ENCODE measurements at places on chromosomes 5 and 9. TPM values are rescaled to one million over a fixed set of nuclear protein-coding genes. Genes with fewer than 3 reads are reported as not detected.

DNA sequence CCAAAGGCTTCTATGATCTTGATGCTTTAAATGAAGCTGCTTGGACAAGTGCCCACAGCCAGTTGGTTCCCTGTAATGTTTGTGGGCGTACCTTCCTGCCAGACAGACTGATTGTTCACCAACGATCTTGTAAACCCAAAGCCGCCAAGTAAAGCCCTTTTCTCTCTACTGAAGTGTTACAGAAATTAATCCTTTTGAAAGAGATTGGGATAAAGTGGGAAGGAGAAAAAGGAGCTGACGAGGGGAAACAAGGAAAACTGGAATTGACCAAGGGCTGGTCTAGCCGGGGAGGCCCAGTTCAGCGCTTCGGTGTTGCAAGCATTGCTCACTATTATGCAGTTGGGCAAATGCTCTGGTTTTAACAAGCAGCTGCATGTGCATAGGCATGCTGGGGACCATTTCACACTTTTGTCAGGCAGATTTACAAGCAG lies 53.2 kb downstream of the ZNF474 start:
- H3K4me1 ChIP-seq, result no peaks in the 10 kb centered on the region
- no peaks in the 10 kb centered on the region for H3K36me3 ChIP-seq
- H3K4me3 ChIP-seq, result no peak overlapping the region
- H3K27ac ChIP-seq, result no peak overlapping the region

DNA sequence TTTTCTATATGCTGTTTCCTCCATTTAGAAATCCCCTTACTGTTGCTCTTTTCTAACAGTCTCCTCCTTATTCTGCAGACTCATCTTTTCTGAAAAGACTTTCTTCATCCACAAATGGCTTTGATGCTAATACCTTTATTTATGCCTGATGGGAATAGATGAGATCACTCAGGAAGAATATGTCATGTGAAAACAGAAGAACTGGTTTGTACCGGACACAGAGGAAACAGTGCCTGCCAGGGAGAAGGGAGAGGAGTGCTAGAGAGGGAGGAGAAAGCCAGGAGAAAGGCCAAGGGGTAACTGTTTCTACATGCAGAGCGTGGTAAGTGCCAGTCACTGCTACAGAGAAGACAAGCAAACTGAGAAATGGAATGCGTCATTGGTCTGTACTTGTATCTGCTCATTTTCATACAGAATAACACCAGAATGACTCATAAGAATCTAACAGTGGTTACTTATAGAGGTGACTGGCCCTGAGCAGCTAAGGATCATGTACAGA lies 45.9 kb upstream of the PJA2 start:
- no peak overlapping the region for H3K4me3 ChIP-seq
- H3K27me3 ChIP-seq, result peaks cover 7% of the 10 kb centered on the region
- no peaks in the 10 kb centered on the region for H3K4me1 ChIP-seq

- DNase-seq, result no peak
- no peaks in the 10 kb centered on the region for H3K36me3 ChIP-seq
- no peak overlapping the region for H3K4me3 ChIP-seq
- peaks cover 7% of the 10 kb centered on the region for H3K4me1 ChIP-seq
- H3K27ac ChIP-seq, result no peak overlapping the region
Observed at GRCh38 chr9:135443797-135444425, 35.7 kb upstream of the PPP1R26 start.

Gene SCGB3A1
- 40.1 TPM for total RNA-seq

DNA sequence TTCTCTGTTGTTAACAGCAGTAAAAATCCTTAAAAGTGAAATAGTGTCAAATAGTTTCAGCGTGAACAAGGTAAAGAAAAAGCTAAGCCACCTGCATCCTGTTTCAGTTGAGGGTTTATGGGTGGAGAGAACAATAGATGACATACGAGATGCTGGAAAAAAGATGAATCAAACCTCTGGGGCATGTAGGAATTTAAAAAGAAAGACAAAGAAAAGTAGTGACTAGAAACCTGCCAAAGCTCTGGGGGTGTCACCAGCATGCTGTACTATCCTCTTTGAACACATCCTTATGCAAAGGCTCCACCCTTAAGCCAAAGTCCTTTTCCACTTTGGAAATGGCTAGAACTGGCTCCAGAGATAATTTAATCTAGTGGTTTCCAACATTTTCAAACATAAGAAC lies 22.2 kb downstream of the SCAI start:
- H3K27ac ChIP-seq, result no peak overlapping the region
- peak overlapping the region; percentile 15 for H3K4me3 ChIP-seq

DNA sequence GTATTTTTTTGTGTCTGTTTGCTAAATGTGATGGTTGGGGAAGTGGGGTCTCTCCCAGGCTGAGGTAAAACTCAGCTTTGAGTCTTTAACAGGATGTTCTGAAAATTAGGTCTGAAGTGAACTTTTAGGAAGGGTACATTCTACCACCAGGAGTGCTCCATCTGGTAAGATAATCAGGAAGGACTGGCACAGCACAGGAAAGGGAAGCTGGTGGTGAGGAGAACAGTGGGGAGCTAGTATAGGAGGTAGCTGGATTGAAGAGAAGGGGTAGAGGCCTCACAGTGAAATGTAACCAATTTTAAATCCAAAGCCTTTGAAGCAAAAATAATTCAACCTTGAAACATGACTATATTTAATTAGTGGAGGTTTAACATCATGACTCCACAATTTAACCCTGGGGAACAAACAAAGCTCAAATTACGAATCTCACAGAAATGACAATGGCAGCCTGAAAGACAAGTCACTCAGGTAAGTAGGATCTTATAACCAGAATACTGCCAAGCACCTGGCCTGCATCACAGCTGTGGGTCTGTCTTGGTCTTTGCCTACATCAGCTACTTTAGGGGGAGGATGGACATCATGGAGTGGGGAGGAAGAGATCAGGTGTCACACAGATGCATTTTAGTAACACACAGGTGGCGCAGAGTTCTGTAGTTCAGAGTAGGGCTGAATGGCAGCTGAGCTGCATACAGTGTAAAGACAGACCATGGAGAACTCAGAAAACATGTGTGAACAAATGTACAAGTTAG lies 445.3 kb downstream of the DMRT2 start:
- H3K27me3 ChIP-seq, result no peaks in the 10 kb centered on the region
- no peak for DNase-seq
- H3K4me3 ChIP-seq, result no peak overlapping the region

GRCh38 chr5:140355546-140355945 lies 4.4 kb upstream of the SLC4A9 start:
- H3K27me3 ChIP-seq, result peaks cover 17% of the 10 kb centered on the region
- DNase-seq, result no peak
- peaks cover 10% of the 10 kb centered on the region for H3K4me1 ChIP-seq
- no peak overlapping the region for H3K4me3 ChIP-seq
- no peak overlapping the region for H3K27ac ChIP-seq

DNA sequence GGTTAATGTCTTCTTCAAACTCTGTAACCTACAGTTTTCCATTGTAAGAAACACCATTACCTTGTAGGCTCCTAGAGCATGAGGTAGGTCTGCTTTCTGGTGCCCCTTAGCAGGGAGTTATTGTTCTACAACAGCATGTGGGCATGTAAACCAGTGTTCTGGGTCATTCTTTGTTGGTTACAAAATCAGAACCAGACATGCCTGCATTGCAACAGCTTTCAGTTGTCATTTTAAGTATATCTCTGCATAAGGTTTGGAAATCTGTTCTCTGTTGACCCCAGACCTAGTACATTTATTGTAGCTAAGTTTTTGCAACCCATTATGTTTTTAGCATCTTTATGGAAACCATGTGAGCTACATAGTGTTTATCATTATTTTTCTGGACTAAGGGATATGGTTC lies 10.9 kb downstream of the RGMB start:
- peaks cover 20% of the 10 kb centered on the region for H3K4me1 ChIP-seq
- no peak overlapping the region for H3K27ac ChIP-seq

DNA sequence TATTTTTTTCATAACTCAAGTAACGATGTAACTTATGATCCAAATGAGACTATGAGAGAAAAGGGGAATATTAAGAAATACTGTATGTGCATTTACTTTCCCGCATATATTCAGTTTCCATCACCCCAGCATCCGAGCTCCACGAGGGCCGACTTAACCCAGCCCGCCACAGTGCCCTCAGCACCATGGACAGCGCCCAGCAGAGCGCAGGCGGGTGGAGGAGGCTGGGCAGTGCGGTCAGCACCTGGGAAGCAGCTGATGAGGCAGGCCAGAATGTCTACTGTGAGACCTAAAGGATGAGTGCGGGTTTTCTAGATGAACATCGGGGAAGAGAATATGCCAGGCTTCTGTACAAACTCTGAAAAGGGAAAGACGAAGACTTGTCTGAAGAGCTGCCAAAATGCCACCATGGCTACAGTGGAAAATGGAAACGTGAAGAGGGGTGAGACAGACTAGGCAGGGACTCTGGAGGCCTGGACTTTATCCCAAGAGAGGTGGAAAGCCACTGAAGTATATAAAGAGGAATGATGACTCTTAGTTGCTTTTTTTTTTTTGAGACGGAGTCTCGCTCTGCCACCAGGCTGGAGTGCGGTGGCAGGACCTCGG lies 34.5 kb upstream of the MED27 start:
- no peak for DNase-seq
- H3K4me1 ChIP-seq, result no peaks in the 10 kb centered on the region
- H3K36me3 ChIP-seq, result no peaks in the 10 kb centered on the region
- H3K27me3 ChIP-seq, result peaks cover 89% of the 10 kb centered on the region

GRCh38 chr9:89179540-89179894 lies 899 bp upstream of the SHC3 start:
- H3K27me3 ChIP-seq, result peaks cover 57% of the 10 kb centered on the region
- H3K4me1 ChIP-seq, result peaks cover 21% of the 10 kb centered on the region
- no peak for DNase-seq
- H3K27ac ChIP-seq, result no peak overlapping the region
- peak overlapping the region; percentile 73 for H3K4me3 ChIP-seq
- no peaks in the 10 kb centered on the region for H3K36me3 ChIP-seq

DNA sequence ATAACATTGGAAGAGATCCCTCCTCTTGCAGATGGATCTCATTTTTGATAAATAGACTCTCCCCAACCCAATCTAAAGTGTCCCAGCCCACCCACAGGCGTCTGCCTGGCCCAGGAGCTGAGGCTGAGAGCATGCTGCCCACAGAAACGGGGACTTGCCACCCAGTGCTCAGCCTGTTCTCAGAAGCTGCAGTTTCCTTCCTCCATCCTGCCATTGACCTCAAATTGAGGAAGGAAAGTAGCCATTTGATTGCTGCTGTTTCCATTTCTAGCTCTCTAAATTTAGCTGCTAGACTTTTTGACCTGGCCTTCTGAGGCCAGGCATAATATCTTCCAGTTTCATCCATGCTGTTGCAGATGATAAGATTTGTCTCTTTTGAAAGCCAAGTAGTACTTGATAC lies 31.1 kb upstream of the FRMD3 start:
- H3K27ac ChIP-seq, result no peak overlapping the region
- DNase-seq, result no peak
- H3K36me3 ChIP-seq, result peaks cover 11% of the 10 kb centered on the region
- no peaks in the 10 kb centered on the region for H3K27me3 ChIP-seq
- H3K4me3 ChIP-seq, result no peak overlapping the region

- no peak overlapping the region for H3K4me3 ChIP-seq
- no peak overlapping the region for H3K27ac ChIP-seq
- no peaks in the 10 kb centered on the region for H3K4me1 ChIP-seq
- no peaks in the 10 kb centered on the region for H3K27me3 ChIP-seq
Observed at GRCh38 chr5:103889500-103890209, 327.1 kb upstream of the NUDT12 start.

- H3K36me3 ChIP-seq, result no peaks in the 10 kb centered on the region
- peaks cover 18% of the 10 kb centered on the region for H3K4me1 ChIP-seq
- H3K4me3 ChIP-seq, result no peak overlapping the region
- no peaks in the 10 kb centered on the region for H3K27me3 ChIP-seq
Observed at GRCh38 chr9:123238365-123238764, 30.0 kb downstream of the STRBP start.

GRCh38 chr5:1948663-1949191 lies 66.0 kb upstream of the IRX4 start:
- H3K4me3 ChIP-seq, result no peak overlapping the region
- H3K4me1 ChIP-seq, result no peaks in the 10 kb centered on the region
- no peak overlapping the region for H3K27ac ChIP-seq
- no peak for DNase-seq

GRCh38 chr5:87452837-87453236 lies 40.1 kb upstream of the CCNH start:
- no peaks in the 10 kb centered on the region for H3K4me1 ChIP-seq
- DNase-seq, result no peak
- peaks cover 20% of the 10 kb centered on the region for H3K27me3 ChIP-seq
- no peak overlapping the region for H3K27ac ChIP-seq
- no peak overlapping the region for H3K4me3 ChIP-seq

Gene STPG3
- total RNA-seq, result not detected

GRCh38 chr5:34610546-34610945 lies 45.6 kb upstream of the RAI14 start:
- no peaks in the 10 kb centered on the region for H3K4me1 ChIP-seq
- no peak overlapping the region for H3K27ac ChIP-seq
- H3K4me3 ChIP-seq, result no peak overlapping the region
- no peak for DNase-seq
- peaks cover 3% of the 10 kb centered on the region for H3K27me3 ChIP-seq

DNA sequence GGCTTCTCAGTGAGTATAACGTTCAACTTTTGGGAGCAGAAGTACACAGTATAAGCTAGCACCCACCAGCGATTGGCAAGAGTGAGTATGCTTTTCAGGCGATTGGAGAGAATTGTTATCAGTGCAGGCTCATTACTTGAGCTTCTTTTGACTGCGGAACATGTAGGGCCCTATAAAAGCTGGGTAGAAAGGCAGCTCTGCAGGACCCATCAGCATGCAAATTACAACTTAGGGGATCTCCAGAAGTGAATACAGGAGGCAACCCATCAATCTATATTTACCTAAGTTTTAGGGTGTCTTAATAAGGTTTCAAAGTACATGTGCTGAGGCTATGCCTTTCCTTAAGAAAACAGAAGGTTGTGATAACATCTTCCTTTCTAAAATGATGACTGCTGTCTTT lies 225.0 kb downstream of the MLLT3 start:
- DNase-seq, result no peak
- H3K27ac ChIP-seq, result no peak overlapping the region
- no peaks in the 10 kb centered on the region for H3K27me3 ChIP-seq
- no peak overlapping the region for H3K4me3 ChIP-seq

Gene FCN2
- not detected for total RNA-seq

DNA sequence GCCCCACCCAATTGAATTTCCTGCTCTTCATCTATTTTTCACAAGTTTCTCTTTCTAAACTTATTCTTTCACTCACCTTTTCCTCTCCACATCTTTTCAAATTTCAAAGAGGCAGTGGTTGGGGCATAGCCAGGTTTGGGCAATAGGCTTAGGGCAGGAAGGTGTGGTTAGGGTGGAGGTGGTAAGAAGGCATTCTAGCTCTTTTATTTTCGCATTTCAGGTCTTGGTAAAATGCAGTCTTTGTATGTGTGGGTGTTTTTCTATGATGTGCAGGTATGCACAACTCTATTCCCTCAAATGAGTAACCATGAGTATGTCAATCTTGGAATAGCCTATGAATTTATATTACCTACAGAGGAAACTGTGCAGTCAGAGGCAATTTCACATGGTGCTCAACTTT lies 129.8 kb upstream of the IFNE start:
- peak overlapping the region; percentile 87 for H3K4me3 ChIP-seq
- no peaks in the 10 kb centered on the region for H3K27me3 ChIP-seq
- no peaks in the 10 kb centered on the region for H3K36me3 ChIP-seq
- H3K27ac ChIP-seq, result peak overlapping the region; percentile 85
- peaks cover 23% of the 10 kb centered on the region for H3K4me1 ChIP-seq

- H3K27ac ChIP-seq, result no peak overlapping the region
- no peak for DNase-seq
- no peaks in the 10 kb centered on the region for H3K27me3 ChIP-seq
- H3K36me3 ChIP-seq, result no peaks in the 10 kb centered on the region
Observed at GRCh38 chr5:125343015-125343414, 596.6 kb upstream of the ZNF608 start.

Gene ACOT12
- total RNA-seq, result not detected
